ENCODE measurements at places on chromosomes 7 and 10. TPM values are rescaled to one million over a fixed set of nuclear protein-coding genes. Genes with fewer than 3 reads are reported as not detected.

TMEM106B gene
- polyA plus RNA-seq, result 37.2 TPM

GRCh38 chr10:71581376-71581775 is 138.2 kb downstream of the C10orf105 start:
- DNase-seq, result no peak

- DNase-seq, result peak; percentile 81
These were observed at the start of gene SGPL1 for GRCh38 chr10:70815504-70816219. Gene SGPL1 (plus strand): TSS chr10:70815948. CDS start chr10:70816854, 906 bp downstream.

DNA sequence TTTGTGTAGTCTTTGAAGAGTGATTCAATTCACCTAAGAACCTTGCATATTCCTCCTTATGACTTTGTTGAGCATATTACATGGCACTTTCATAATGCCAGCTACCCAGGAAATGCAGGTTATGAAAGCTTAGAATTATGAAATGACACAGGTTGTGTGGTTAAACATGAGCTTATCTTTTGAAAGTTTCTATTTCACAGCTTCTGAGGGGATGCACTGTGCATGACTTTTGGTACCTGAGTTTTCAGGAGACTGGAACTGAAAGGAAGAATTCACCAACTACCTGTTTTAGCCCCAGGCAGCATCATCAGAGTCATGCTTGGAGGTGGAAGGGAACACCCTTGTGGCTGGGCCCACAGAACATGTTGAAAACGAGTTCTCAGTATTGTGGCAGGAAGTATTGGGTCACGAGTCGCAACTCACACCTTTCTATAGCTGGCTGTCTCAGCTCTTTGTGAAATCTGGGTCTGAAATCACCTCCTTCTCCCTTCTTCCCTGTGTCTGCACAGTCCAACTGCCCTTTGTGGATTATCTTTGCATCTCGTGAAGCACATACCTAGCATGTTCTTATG is 228.2 kb downstream of the PTEN start:
- peak; percentile 72 for DNase-seq

- DNase-seq, result no peak
These were observed 64.9 kb upstream of the CELF2 start for GRCh38 chr10:10952800-10953199.

GRCh38 chr10:4902571-4903011 is 60.6 kb upstream of the AKR1C1 start:
- no peak for DNase-seq
